ENCODE measurements at places on chromosomes 11 and 22. TPM values are rescaled to one million over a fixed set of nuclear protein-coding genes. Genes with fewer than 3 reads are reported as not detected.

DNA sequence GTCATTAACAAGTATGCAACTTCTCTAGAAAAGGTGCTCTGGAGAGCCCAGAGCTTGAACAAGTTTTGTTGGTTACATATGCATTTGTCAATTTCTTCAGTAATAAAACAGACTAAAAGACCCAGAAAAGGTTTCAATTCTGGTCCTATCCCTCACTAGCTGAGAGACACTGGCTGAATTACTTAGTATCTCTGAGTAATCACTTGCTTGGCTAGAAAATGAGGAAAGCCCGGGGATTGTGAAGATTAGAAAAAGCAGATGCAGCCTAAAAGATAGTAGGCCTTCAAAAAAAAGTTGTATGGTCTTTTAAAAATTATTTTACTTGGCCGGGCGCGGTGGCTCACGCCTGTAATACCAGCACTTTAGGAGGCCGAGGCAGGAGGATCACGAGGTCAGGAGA, 41.2 kb downstream of the MAPK1 start:
- H3K27ac ChIP-seq, result no peak overlapping the region
- no peak overlapping the region for H3K4me3 ChIP-seq
- no peaks in the 10 kb centered on the region for H3K27me3 ChIP-seq
- H3K4me1 ChIP-seq, result peaks cover 62% of the 10 kb centered on the region

- H3K27me3 ChIP-seq, result peaks cover 3% of the 10 kb centered on the region
- no peak overlapping the region for H3K4me3 ChIP-seq
- H3K4me1 ChIP-seq, result peaks cover 1% of the 10 kb centered on the region
- no peak for DNase-seq
Measured at GRCh38 chr11:70005107-70005818, 72.9 kb upstream of the ANO1 start.

The MMP20 gene
- total RNA-seq, result not detected

The NPAS4 gene
- total RNA-seq, result not detected

The VEGFB gene
- total RNA-seq, result 82.1 TPM

The TRIM49 gene
- total RNA-seq, result not detected

GRCh38 chr11:130313383-130314183, 1.1 kb downstream of the ZBTB44 start:
- H3K36me3 ChIP-seq, result no peaks in the 10 kb centered on the region
- peaks cover 41% of the 10 kb centered on the region for H3K4me1 ChIP-seq
- H3K27ac ChIP-seq, result peak overlapping the region; percentile 84
- H3K4me3 ChIP-seq, result peak overlapping the region; percentile 87
- H3K27me3 ChIP-seq, result no peaks in the 10 kb centered on the region
- DNase-seq, result no peak

DNA sequence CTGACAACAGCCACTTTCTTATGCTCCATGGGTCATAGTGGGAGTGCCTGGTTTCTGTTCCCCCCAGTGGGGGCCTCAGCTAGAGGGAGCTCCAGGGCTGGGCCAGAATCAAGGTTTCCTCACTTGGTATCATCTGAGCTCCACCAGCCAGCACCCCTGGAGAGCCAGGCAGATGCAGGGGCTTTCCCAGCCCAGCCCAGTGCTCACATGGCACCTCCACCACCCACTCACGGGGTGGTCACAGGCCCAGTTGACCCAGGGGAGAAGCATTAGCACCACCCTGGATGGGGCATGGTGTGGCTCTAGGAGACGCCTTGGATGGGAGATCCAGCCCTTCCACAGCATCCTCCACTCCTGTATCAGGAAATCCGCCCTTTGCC, 24.1 kb upstream of the WNT7B start:
- no peak overlapping the region for H3K27ac ChIP-seq
- no peak for DNase-seq
- H3K4me1 ChIP-seq, result peaks cover 3% of the 10 kb centered on the region
- H3K4me3 ChIP-seq, result no peak overlapping the region

- peaks cover 26% of the 10 kb centered on the region for H3K4me1 ChIP-seq
- no peak for DNase-seq
- H3K27me3 ChIP-seq, result peaks cover 2% of the 10 kb centered on the region
- no peaks in the 10 kb centered on the region for H3K36me3 ChIP-seq
- no peak overlapping the region for H3K27ac ChIP-seq
- no peak overlapping the region for H3K4me3 ChIP-seq
Measured at GRCh38 chr11:129018991-129019390, 76.3 kb upstream of the TP53AIP1 start.

DNA sequence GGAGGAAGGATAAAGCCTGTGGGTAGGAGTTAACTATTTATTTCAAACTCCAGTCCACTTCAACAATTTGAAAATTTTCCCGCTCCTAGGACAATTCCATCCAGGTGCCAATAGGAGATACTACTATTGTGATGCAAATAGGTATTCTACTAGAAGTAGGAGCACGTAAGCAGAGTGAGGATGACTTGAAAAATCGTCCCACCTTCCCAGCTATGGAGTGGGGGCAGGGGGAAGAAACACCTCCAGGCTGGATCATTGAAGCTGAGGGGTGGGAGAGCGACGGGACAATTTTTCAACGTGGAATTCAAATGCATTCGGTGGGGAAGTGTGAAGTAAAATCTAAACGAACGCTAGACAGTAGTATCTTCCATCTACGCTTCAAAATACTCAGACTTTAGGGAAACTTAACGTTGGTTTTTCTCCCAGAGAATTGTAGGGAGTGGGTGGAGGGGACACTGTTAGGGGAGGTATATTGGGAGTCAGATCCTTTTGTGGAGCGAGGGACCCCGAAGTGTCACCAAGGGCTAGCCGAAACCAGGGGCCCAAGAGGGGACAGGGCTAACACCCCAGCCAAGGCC, 523 bp upstream of the ARHGAP42 start:
- H3K4me1 ChIP-seq, result peaks cover 10% of the 10 kb centered on the region
- H3K27me3 ChIP-seq, result peaks cover 25% of the 10 kb centered on the region
- peaks cover 2% of the 10 kb centered on the region for H3K36me3 ChIP-seq
- peak overlapping the region; percentile 28 for H3K4me3 ChIP-seq
- DNase-seq, result no peak

DNA sequence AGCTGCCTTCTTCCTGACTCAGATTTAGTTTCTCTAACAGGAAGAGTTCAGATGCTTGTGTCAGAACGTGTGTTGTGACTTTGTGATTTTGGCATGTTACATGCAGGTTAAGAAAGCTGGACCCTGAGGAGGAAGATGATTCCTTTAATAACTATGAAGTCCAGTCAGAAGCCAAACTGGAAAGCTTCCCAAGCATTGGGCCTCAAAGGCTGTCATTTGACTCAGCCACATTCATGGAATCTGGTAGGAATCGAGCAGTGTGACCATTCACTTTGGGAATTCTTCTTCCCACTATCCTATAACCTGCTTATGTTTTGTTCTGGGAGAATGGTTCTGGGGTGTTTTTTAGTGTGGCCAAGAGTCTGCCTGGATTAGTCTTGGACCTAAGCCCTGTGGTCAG, 48.0 kb downstream of the CABIN1 start:
- peaks cover 4% of the 10 kb centered on the region for H3K4me1 ChIP-seq
- H3K27ac ChIP-seq, result no peak overlapping the region
- H3K27me3 ChIP-seq, result no peaks in the 10 kb centered on the region
- DNase-seq, result no peak

DNA sequence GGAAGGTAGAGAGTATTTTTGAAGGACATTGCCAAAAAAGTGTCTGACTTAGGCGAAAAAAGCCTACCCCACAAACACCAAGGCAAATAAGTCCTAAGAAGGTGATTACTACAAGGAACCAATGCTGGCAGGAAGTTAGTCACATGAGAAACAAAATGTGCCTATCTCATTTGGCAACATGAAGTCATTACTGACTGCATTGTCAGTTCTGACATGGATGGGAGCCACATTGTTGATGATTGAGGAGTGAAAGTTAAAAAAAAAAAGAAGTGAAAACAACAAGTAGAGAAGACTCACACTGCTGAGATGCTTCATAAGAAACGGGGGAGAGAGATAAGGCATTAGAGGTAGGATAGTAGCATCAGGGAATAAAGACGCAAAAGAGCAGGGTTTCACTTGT, 141.5 kb upstream of the FAT3 start:
- H3K4me1 ChIP-seq, result no peaks in the 10 kb centered on the region
- H3K4me3 ChIP-seq, result no peak overlapping the region
- H3K27ac ChIP-seq, result no peak overlapping the region
- no peaks in the 10 kb centered on the region for H3K36me3 ChIP-seq
- no peaks in the 10 kb centered on the region for H3K27me3 ChIP-seq
- DNase-seq, result no peak

The MPZL3 gene
- total RNA-seq, result 49.0 TPM

DNA sequence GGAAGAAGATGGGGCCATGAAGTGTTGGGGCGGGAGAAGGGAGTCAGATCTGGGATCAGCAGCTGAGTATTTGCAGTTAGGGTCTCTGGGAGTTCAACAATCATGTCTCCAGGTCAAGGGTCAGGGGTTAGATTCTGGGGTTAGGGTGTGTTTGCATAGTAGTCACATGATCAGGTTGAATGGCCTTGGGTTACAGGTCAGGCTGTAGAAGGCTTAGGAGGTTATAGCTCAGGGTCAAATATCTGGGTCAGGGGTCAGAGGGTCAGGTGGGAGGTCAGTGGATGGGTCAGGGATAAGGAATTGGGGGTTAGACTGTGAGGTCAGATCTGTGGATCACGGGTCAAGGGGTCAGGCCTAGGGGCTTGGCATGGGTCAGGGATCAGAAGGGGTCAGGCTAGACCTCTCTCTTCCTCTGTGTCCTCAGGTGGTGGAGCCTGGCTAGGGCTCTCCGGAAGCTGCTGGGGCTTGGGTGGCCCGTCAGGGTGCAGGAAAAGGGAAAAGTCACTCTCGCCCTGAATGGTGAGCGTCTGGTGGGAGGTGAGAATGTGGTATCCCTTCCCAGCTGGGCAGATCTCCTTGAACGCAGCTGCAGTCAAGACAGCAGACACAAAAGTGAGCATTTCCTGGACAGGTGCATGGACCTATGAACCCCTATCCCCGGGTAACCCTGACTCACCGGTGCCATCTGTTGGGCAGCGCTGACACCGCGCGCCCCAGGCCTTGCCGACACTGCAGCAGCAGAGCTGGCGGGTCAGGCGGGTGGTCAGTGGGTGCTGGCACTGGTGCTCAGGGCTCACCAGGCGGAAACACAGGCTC, 6.4 kb downstream of the LTBP3 start:
- no peaks in the 10 kb centered on the region for H3K27me3 ChIP-seq
- DNase-seq, result peak; percentile 77
- peak overlapping the region; percentile 1 for H3K4me3 ChIP-seq
- peaks cover 14% of the 10 kb centered on the region for H3K36me3 ChIP-seq
- peak overlapping the region; percentile 23 for H3K27ac ChIP-seq
- H3K4me1 ChIP-seq, result peaks cover 69% of the 10 kb centered on the region

DNA sequence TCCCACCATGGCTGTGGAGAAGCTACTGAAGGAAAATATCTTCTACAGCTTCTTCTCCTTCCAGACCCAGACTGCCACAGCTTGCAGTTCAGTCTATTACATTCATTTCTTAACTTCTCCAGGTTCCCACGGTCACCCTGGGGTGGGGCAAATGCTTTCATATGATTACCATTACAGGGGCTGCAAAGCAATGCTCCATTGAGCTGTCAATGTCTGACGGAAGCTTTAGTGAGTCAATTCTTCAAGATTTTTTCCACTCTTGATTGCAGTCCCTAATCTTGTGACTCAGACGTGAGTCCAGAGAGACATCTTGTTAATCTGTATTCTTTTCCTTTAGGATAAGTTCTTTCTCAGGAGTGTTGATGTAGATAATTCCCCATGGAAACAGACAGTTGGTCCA, 233.4 kb upstream of the DDI1 start:
- H3K27ac ChIP-seq, result no peak overlapping the region
- no peaks in the 10 kb centered on the region for H3K36me3 ChIP-seq
- no peak overlapping the region for H3K4me3 ChIP-seq
- no peaks in the 10 kb centered on the region for H3K27me3 ChIP-seq
- H3K4me1 ChIP-seq, result no peaks in the 10 kb centered on the region

GRCh38 chr11:9711454-9712307, 47.8 kb downstream of the SWAP70 start:
- H3K4me3 ChIP-seq, result no peak overlapping the region
- H3K36me3 ChIP-seq, result peaks cover 4% of the 10 kb centered on the region
- H3K27me3 ChIP-seq, result no peaks in the 10 kb centered on the region
- peaks cover 7% of the 10 kb centered on the region for H3K4me1 ChIP-seq
- DNase-seq, result no peak

DNA sequence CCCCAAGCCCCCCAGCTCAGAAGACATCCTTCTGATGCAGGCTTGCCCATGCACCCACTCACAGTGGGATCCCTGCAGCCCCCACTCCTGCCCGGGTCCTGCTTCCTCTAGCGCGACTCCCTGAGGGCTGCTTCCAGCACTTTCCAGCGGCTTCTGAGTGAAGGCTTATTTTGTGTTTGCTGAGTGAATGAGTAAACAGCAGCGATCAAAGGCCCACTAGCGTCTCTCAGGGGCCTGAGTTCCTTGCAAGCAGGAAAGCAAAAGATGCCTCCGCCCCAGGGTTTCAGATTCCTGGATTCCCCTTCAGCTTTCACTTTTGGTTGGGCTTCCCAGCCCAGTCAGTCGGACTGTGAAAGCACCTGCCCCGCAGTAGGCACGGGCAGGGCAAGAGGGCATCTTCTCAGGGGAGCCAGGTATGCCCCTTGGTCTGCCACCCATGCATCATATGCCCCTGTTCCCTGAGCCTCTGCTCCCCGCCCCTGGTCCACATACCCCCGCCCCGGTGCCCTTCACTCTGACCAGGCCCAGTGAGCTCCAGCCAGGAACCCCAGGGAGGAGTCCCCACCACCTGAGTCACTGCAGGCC, 9.2 kb downstream of the FADD start:
- DNase-seq, result no peak
- no peak overlapping the region for H3K4me3 ChIP-seq
- peaks cover 26% of the 10 kb centered on the region for H3K4me1 ChIP-seq
- H3K27me3 ChIP-seq, result no peaks in the 10 kb centered on the region
- peaks cover 20% of the 10 kb centered on the region for H3K36me3 ChIP-seq
- no peak overlapping the region for H3K27ac ChIP-seq

The LGR4 gene
- total RNA-seq, result 0.22 TPM

The SAA1 gene
- total RNA-seq, result not detected

GRCh38 chr22:42889304-42889703, 32.2 kb upstream of the ARFGAP3 start:
- no peaks in the 10 kb centered on the region for H3K27me3 ChIP-seq
- peak; percentile 10 for DNase-seq
- H3K27ac ChIP-seq, result peak overlapping the region; percentile 61
- peaks cover 3% of the 10 kb centered on the region for H3K36me3 ChIP-seq

GRCh38 chr11:20205807-20206206, 45.5 kb upstream of the DBX1 start:
- H3K27me3 ChIP-seq, result peaks cover 41% of the 10 kb centered on the region
- no peak overlapping the region for H3K4me3 ChIP-seq
- H3K27ac ChIP-seq, result no peak overlapping the region
- H3K36me3 ChIP-seq, result no peaks in the 10 kb centered on the region

The NNMT gene
- not detected for total RNA-seq

The SUSD2 gene
- 0.19 TPM for total RNA-seq
